ENCODE measurements at places on chromosomes 7 and 10. TPM values are rescaled to one million over a fixed set of nuclear protein-coding genes. Genes with fewer than 3 reads are reported as not detected.

SGCE gene
- 158 TPM for total RNA-seq

DNA sequence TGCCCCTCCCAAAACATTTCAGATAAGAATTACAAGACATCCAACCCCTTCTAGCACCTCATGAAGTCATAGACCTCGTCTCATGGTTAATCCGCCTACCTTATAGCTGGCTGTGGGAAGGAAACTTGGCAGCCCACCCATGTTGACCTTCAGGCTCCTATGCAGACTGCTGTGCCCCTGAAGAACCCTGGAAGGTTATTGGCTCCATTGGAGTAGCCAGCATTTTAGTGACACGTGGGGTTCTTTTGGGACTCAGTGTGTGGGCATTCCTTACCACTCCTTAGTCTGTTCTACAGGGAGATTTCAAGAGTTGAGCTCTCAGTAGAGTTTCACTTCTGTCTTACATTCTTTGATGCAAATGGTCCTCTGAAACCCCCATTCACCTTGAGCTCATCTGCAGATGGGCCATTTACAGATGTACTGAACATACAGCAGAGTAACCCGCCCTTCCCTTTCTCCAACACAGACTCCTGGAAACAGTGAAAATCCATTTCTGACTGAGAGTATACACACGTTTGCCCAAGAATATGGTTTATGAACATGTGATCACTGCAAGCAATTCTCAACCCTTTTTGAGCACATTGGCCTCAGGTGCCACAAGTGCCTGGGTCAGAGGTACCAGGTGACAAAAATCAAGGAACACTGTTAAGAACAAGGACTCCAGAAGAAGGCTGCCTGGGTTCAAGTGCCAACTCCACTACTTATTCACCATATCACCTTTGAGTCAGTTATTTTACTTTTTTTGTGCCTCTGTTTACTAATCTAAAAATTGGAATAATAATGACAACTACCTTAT lies 54.0 kb upstream of the HECW1 start:
- no peaks in the 10 kb centered on the region for H3K27me3 ChIP-seq
- H3K36me3 ChIP-seq: no peaks in the 10 kb centered on the region
- no peak for DNase-seq
- H3K4me3 ChIP-seq: no peak overlapping the region

DNA sequence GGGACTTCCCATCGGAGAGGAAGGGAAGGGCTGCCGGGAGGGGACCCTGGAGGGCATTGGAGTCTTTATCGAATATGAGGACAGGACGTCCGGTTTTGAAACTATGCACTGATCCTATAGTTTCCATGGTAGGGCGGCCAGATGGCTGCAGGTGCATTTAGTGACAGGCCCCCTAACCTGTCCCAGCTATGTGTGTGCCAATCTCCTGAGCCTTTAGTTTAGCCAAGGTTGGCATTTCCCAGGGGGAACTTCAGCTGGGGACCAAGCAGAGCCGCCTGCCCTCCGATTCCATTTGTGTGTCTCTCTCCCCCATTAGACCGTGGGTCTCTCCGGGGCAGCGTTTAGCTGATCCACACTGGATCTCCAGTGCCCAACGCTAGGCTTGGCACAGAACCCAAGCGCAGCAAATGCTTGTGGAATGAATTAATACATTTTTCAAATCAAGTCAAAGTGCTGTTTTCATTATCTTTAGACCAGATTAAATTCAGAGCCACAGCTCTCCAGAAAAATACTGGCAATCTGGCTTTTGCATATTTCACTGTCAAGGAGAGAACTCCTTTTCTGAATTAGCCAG lies 19.9 kb downstream of the TMEM270 start:
- peaks cover 10% of the 10 kb centered on the region for H3K4me1 ChIP-seq
- no peak for DNase-seq
- H3K4me3 ChIP-seq: no peak overlapping the region
- H3K36me3 ChIP-seq: no peaks in the 10 kb centered on the region

PIK3AP1 gene
- 30.0 TPM for total RNA-seq

GRCh38 chr10:132010483-132010882 lies 28.8 kb upstream of the BNIP3 start:
- no peak for DNase-seq
- H3K4me1 ChIP-seq: no peaks in the 10 kb centered on the region
- no peak overlapping the region for H3K4me3 ChIP-seq
- no peaks in the 10 kb centered on the region for H3K36me3 ChIP-seq
- H3K27me3 ChIP-seq: no peaks in the 10 kb centered on the region
- no peak overlapping the region for H3K27ac ChIP-seq

DNA sequence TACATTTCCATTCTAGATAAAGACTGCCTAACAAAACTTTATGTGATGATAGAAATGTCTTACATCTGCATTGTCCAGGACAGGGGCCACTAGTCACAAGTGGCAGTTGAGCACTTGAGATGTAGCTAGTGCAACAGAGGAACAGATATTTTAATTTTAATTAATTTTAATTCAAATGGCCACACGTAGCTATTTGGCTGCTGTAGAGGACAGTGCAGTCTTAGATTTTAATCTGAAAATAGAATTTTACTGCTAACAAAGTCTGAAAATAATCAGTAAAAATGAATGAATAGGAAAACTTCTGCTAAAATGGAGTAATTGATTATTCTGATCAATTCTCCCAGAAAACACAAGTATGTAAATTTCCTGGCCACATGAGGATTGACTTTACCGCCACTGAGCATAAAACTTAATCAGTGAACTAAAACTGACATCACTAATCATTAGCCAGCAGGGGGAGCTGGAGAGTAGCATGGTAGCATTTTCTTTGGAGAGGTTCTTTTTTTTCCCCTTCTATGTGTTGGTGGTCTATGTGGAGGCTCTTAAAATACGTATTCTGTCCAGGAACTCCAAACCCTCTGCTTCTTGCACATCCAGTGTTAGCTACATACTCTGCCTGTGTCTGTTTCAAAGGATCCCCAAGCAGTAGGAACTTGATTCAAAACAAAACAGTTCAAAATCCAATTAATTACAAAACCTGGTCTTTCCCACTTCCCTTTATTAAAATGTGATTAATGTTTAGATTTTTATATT lies 52.1 kb downstream of the TSPAN12 start:
- no peaks in the 10 kb centered on the region for H3K27me3 ChIP-seq
- peak; percentile 74 for DNase-seq
- H3K4me3 ChIP-seq: no peak overlapping the region

ARF5 gene
- 118 TPM for total RNA-seq

GSTO2 gene
- 3.7 TPM for total RNA-seq

- no peaks in the 10 kb centered on the region for H3K27me3 ChIP-seq
- DNase-seq: no peak
- no peaks in the 10 kb centered on the region for H3K4me1 ChIP-seq
Measured at GRCh38 chr7:155021699-155022145, 18.8 kb upstream of the PAXIP1 start.

- no peaks in the 10 kb centered on the region for H3K27me3 ChIP-seq
- DNase-seq: no peak
- no peak overlapping the region for H3K4me3 ChIP-seq
- no peak overlapping the region for H3K27ac ChIP-seq
Measured at GRCh38 chr7:91206361-91206960, 57.8 kb upstream of the FZD1 start.

DNA sequence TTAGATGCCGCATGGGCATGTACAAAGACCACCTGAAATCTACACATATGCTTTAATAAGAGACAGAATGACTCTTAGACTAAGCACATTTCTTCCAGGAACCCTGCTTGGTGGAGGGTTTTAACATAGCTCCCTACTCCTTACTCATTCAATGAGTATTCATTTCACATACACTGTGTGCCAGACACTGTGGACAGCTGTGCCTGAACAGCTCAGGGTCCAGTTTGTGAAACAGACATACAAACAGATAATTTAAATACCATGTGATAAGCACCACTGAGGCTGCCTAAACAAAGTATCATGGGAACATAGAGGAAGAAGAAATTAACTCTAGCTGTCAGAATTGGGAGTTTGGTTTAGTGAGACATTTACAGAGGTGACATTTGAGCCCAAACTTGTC lies 65.2 kb upstream of the ITPRID1 start:
- no peaks in the 10 kb centered on the region for H3K4me1 ChIP-seq
- no peak overlapping the region for H3K27ac ChIP-seq
- H3K4me3 ChIP-seq: no peak overlapping the region
- DNase-seq: no peak
- H3K36me3 ChIP-seq: no peaks in the 10 kb centered on the region

GRCh38 chr7:116354546-116355423 lies 144.4 kb downstream of the TES start:
- DNase-seq: peak; percentile 67
- H3K27ac ChIP-seq: peak overlapping the region; percentile 48
- H3K27me3 ChIP-seq: no peaks in the 10 kb centered on the region

DNA sequence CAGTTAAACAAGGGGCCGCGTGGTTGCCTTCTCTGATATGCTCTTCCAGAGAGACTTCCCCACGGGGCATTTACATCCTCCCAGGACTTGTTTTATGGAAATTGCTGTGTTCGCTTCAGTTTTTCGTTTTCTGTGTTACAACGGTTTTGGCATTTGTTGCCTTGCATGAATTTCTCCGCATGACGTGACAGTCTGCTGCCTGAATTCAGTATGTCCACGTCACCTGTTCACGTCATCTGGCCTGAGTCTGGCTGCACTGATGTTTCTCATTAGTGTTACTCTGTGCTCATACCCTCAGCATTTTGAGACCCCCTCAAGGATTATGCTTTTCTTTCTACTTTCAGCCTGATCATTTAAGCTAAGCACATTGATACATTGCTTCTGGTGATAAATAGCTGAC lies 49.1 kb upstream of the INSYN2A start:
- peaks cover 5% of the 10 kb centered on the region for H3K36me3 ChIP-seq
- no peaks in the 10 kb centered on the region for H3K4me1 ChIP-seq
- DNase-seq: no peak
- H3K4me3 ChIP-seq: no peak overlapping the region
- H3K27me3 ChIP-seq: no peaks in the 10 kb centered on the region

DNA sequence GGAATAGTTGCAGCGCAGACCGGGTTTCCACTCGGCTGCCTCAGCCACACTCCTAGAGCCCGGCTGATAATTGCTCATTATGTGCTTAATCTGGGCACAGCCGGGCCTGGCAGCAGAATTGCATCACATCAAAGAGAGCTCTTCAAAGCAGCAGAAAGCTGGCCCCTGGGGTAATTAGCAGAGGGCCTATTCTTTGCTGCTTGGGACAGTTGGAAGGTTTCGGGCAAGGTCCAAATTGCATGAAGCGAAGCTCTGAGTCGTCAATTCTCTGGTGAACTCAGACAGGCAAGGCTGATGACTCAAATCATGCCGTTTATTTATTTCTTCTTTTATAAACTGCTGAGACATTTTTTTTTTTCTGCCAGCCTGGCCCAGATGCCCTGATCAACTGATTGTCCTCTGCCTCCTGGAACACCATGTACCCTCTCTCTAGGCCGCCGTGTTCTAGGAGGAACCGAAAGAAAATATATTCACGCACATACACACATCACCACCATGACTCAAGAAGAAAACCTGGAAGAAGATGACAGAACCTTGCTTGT lies 242.2 kb downstream of the RAB11FIP2 start:
- H3K27me3 ChIP-seq: no peaks in the 10 kb centered on the region
- H3K4me1 ChIP-seq: no peaks in the 10 kb centered on the region
- no peak overlapping the region for H3K27ac ChIP-seq

- H3K36me3 ChIP-seq: no peaks in the 10 kb centered on the region
- no peak overlapping the region for H3K27ac ChIP-seq
- no peaks in the 10 kb centered on the region for H3K27me3 ChIP-seq
- DNase-seq: peak; percentile 86
- H3K4me3 ChIP-seq: no peak overlapping the region
Measured at GRCh38 chr7:94436018-94436604, 41.4 kb downstream of the COL1A2 start.

DNA sequence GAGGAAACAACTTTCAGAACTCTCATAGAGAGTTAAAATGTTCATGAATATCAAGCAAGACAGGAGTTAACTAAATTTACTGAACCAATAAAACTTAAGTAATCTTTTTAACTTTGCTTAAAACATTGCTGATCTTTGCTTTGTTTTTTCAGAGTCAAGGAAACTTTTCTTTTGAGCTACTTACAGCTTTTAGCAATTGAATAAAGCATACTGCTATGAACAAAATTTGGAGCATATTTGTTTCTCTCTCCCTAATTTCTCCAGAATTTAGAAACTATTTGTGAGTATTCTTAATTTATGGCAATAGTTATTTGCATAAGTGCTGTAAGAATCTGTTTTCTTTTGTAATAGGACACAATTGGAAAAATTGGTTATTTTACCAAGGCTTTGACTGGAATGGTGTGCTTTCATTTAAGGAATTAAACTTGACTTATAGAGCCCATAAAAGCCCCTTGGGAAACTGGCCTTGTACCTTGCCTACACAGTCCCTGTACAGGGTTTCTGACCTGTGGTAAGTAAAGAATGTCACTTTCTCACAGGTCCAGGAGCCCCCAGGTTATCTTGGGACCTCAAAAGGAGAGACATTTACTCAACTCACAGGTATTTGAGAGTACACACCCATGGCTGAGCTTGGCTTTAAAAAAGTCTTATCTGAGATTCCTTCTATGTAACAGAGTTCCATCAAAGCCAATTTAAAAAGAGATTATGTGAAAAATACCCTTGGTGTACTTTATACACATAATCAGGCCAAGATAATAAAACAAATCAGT lies 23.3 kb upstream of the KIAA1549 start:
- H3K4me1 ChIP-seq: no peaks in the 10 kb centered on the region
- H3K27me3 ChIP-seq: no peaks in the 10 kb centered on the region
- no peak overlapping the region for H3K27ac ChIP-seq
- DNase-seq: no peak
- H3K4me3 ChIP-seq: no peak overlapping the region

DNA sequence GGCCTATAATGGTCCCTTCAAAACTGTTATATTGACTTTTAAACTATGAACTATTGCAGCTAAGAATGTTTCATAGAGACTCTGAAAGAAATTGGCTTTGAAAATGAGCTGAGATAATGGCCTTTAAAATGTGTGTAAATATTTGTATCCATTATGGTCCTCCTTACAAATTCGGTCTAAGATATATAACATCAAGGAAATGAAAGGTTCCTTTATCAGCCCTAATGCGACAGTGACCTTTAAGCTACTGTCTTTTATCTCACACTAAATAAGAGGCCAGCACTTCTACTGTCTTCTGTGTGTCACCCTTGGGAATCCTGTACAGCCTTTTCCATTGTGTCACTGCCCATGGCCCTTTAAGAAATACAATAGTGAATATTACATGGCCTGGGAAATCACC lies 19.5 kb downstream of the COL28A1 start:
- H3K36me3 ChIP-seq: no peaks in the 10 kb centered on the region
- no peak for DNase-seq
- H3K27me3 ChIP-seq: no peaks in the 10 kb centered on the region
- H3K4me1 ChIP-seq: no peaks in the 10 kb centered on the region

TWIST1 gene
- total RNA-seq: 6.1 TPM

HPS1 gene
- total RNA-seq: 68.5 TPM

ZNF775 gene
- 4.4 TPM for total RNA-seq

DHTKD1 gene
- total RNA-seq: 28.0 TPM

CALD1 gene
- 193 TPM for total RNA-seq

DNA sequence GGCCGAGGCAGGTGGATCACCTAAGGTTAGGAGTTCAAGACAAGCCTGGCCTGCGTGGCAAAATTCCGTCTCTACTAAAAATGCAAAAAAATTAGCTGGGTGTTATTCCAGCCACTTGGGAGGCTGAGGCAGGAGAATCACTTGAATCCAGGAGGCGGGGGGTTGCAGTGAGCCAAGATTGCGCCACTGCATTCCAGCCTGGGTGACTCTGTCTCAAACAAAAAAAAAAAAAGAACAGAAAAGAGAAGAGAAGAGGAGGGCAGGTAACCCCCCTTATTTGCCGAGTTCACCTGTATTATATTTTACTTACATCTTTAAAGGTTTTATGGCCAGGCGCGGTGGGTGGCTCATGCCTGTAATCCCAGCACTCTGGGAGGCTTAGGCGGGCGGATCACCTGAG lies 91.7 kb downstream of the RNF216 start:
- no peak overlapping the region for H3K4me3 ChIP-seq
- no peaks in the 10 kb centered on the region for H3K36me3 ChIP-seq
- peaks cover 75% of the 10 kb centered on the region for H3K4me1 ChIP-seq
- DNase-seq: no peak

Measured in adrenal gland (tissue), 19 donors.